Prostate gland (tissue), 2 donors: ENCODE measurements at places on chromosomes 5 and 9. TPM values are rescaled to one million over a fixed set of nuclear protein-coding genes. Genes with fewer than 3 reads are reported as not detected.

ERMP1 gene
- total RNA-seq: 24.7 TPM

GRCh38 chr9:78598120-78598519, 301.2 kb downstream of the PSAT1 start:
- H3K4me1 ChIP-seq: no peaks in the 10 kb centered on the region
- no peak for DNase-seq
- no peak overlapping the region for H3K27ac ChIP-seq
- H3K27me3 ChIP-seq: no peaks in the 10 kb centered on the region

- no peaks in the 10 kb centered on the region for H3K4me1 ChIP-seq
- H3K27me3 ChIP-seq: no peaks in the 10 kb centered on the region
- H3K27ac ChIP-seq: no peak overlapping the region
- no peak for DNase-seq
- no peaks in the 10 kb centered on the region for H3K36me3 ChIP-seq
Measured at GRCh38 chr5:106392766-106393165, 1278.0 kb downstream of the EFNA5 start.

OR13C3 gene
- not detected for total RNA-seq

GRCh38 chr5:11164531-11165294, 403.7 kb upstream of the DAP start:
- H3K27me3 ChIP-seq: no peaks in the 10 kb centered on the region
- DNase-seq: no peak
- no peak overlapping the region for H3K27ac ChIP-seq
- H3K4me1 ChIP-seq: no peaks in the 10 kb centered on the region

CDH12 gene
- total RNA-seq: 0.14 TPM

GRCh38 chr9:105693435-105694189, 729 bp upstream of the TMEM38B start:
- peak overlapping the region; percentile 70 for H3K4me3 ChIP-seq
- no peak overlapping the region for H3K27ac ChIP-seq

- H3K4me1 ChIP-seq: no peaks in the 10 kb centered on the region
- H3K27me3 ChIP-seq: no peaks in the 10 kb centered on the region
- no peaks in the 10 kb centered on the region for H3K36me3 ChIP-seq
- no peak for DNase-seq
Measured at GRCh38 chr9:18542837-18543405, 69.0 kb downstream of the ADAMTSL1 start.

ENTR1 gene
- total RNA-seq: 52.5 TPM

GRCh38 chr9:98600631-98601030, 108.1 kb downstream of the GABBR2 start:
- H3K27me3 ChIP-seq: no peaks in the 10 kb centered on the region
- no peak for DNase-seq
- no peak overlapping the region for H3K4me3 ChIP-seq
- H3K27ac ChIP-seq: no peak overlapping the region
- no peaks in the 10 kb centered on the region for H3K4me1 ChIP-seq
- H3K36me3 ChIP-seq: no peaks in the 10 kb centered on the region

DNA sequence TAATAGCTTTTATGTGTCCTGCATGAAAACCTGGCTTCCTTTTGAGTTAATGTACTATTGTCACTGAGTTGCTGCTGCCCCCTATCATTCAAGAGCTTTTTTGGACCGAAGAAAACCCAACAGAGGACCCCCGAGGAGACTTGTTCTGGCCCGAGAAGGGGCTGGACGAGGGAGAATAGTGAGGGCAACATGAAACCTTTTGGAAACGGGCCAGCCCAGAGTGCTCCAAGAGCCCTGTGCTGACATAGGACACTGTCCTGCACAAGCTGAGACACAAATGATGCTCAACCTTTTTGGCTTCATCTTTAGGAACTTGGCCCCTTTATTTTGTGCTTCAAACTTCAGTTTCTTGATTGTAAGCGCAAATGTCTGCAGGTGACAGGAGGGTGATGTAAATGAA, 4.0 kb upstream of the GADD45G start:
- no peak overlapping the region for H3K27ac ChIP-seq
- no peak overlapping the region for H3K4me3 ChIP-seq
- no peak for DNase-seq
- no peaks in the 10 kb centered on the region for H3K4me1 ChIP-seq

DNA sequence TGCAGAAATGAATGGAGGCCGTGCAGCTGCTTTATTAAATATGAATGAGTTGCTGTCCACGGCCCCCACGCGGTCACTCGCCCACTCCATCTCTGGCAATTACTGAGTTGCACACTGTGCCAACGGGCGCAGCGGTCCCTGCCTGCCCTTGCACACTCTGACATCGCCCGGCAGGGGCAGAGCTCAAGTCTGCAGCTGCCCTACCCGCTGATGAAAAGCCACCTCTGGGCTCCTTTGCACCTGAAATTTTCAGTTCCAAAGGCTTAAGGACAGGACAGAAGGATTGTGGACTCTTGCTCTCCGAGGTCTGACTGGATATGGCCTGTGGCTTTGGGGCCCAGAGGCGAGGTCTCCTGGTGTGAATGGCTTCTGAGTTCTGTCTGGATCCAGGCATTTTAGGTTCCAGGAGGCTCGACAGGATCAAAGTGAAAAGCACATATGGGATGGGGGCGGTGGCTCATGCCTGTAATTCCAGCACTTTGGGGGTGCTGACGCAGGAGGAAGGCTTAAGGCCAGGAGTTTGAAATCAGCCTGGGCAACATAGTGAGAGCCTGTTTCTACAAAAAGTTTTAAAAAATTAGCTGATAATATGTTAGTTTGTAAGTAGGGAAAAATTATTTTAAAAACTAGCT, 201.8 kb downstream of the PAX5 start:
- H3K4me3 ChIP-seq: no peak overlapping the region
- no peaks in the 10 kb centered on the region for H3K4me1 ChIP-seq
- H3K27ac ChIP-seq: no peak overlapping the region
- DNase-seq: no peak
- no peaks in the 10 kb centered on the region for H3K36me3 ChIP-seq

DNA sequence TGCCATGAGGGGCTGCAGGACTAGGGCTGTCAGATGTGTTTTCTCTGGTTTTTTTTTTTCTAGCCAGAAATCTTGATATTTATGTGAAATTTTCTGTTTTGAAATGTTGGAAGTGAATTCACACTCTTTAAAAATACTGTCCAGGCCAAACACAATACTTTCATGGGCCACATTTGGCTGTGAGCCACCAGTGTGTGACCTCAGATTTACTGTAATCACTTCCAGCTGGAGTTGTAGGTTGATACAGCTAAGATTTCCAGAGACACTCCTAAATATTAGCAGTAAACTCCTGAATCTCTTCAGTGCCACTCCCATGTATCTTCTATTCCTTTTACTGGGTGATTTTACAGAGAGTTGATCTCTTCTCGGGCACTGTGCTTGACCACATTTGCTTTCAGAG, 92.2 kb upstream of the CKMT2 start:
- no peaks in the 10 kb centered on the region for H3K36me3 ChIP-seq
- H3K27ac ChIP-seq: no peak overlapping the region
- no peak for DNase-seq
- H3K4me1 ChIP-seq: no peaks in the 10 kb centered on the region

- H3K4me1 ChIP-seq: peaks cover 36% of the 10 kb centered on the region
- H3K27ac ChIP-seq: peak overlapping the region; percentile 83
- DNase-seq: no peak
Measured at GRCh38 chr9:35834260-35835215, 5.5 kb downstream of the TMEM8B start.

JAK2 gene
- 13.9 TPM for total RNA-seq

DNA sequence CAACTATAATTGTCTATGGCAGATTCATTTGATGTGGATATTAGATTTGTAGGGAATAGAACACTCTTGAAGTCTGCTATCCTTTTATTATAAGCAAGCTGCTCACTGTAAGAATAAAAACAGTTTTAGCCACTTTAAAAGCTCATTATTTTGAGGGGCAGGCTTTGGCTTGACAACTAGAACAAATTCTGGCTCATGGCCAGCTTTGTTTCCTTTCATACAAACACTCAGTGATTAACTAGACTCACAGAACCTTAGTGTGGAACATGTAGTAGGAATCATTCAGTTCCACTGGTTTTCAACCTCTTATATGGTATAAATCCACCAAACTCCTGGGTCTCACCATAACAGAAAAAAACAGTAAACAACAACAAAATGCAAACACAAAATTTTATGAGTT, 27.4 kb upstream of the CEP120 start:
- no peaks in the 10 kb centered on the region for H3K36me3 ChIP-seq
- no peak overlapping the region for H3K27ac ChIP-seq
- DNase-seq: peak; percentile 14
- no peaks in the 10 kb centered on the region for H3K27me3 ChIP-seq
- H3K4me3 ChIP-seq: no peak overlapping the region
- H3K4me1 ChIP-seq: no peaks in the 10 kb centered on the region

CCDC192 gene
- not detected for total RNA-seq

GRCh38 chr5:31377274-31377946, 154.5 kb downstream of the DROSHA start:
- no peak for DNase-seq
- H3K27ac ChIP-seq: no peak overlapping the region
- no peaks in the 10 kb centered on the region for H3K36me3 ChIP-seq

- H3K36me3 ChIP-seq: no peaks in the 10 kb centered on the region
- H3K4me3 ChIP-seq: no peak overlapping the region
- H3K27ac ChIP-seq: no peak overlapping the region
Measured at GRCh38 chr9:28926306-28926705, 1353.0 kb upstream of the C9orf72 start.

- no peaks in the 10 kb centered on the region for H3K4me1 ChIP-seq
- H3K27ac ChIP-seq: no peak overlapping the region
- no peaks in the 10 kb centered on the region for H3K27me3 ChIP-seq
- no peak for DNase-seq
Measured at GRCh38 chr9:16335788-16336580, 534.5 kb downstream of the BNC2 start.

GRCh38 chr5:52043543-52043942, 660.3 kb downstream of the ISL1 start:
- no peaks in the 10 kb centered on the region for H3K4me1 ChIP-seq
- DNase-seq: no peak
- no peak overlapping the region for H3K27ac ChIP-seq
- no peaks in the 10 kb centered on the region for H3K27me3 ChIP-seq

GRCh38 chr9:35757226-35757891, 3.3 kb upstream of the MSMP start:
- H3K27ac ChIP-seq: peak overlapping the region; percentile 93
- H3K36me3 ChIP-seq: peaks cover 6% of the 10 kb centered on the region
- H3K4me1 ChIP-seq: no peaks in the 10 kb centered on the region

SAXO1 gene
- 6.1 TPM for total RNA-seq

PCDHGB7 gene
- 7.0 TPM for total RNA-seq

DNA sequence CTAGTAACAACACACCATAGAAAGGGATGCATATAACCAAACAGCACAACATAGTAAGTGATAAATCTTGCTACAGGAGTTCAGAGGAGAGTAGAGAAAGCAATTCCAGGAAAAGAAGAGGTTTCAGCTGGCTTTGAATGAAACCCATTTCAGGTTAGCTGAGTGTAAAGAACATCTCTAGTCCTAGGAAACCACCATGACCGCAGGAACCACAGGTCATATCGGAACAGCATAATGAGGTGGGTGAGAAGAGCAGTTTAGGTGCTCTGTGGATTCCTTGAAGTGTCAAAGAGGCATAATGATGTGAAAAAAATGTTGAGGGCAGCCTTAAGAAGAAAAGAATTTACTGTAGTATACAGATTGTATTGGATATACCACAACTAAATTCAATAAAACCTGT, 507.5 kb downstream of the MTRR start:
- H3K27me3 ChIP-seq: no peaks in the 10 kb centered on the region
- H3K27ac ChIP-seq: no peak overlapping the region
- H3K4me1 ChIP-seq: no peaks in the 10 kb centered on the region
- H3K36me3 ChIP-seq: no peaks in the 10 kb centered on the region
- no peak for DNase-seq
- no peak overlapping the region for H3K4me3 ChIP-seq

RETREG1 gene
- 13.5 TPM for total RNA-seq
